Esophagus squamous epithelium (tissue), 5 donors: ENCODE measurements at places on chromosomes 4 and X. TPM values are rescaled to one million over a fixed set of nuclear protein-coding genes. Genes with fewer than 3 reads are reported as not detected.

- H3K27ac ChIP-seq, result peak overlapping the region; percentile 30
- no peaks in the 10 kb centered on the region for H3K36me3 ChIP-seq
- H3K4me1 ChIP-seq, result peaks cover 10% of the 10 kb centered on the region
- H3K4me3 ChIP-seq, result no peak overlapping the region
- DNase-seq, result no peak
Measured at GRCh38 chr4:137694138-137694537, 161.8 kb upstream of the PCDH18 start.

The LAP3 gene
- total RNA-seq, result 30.2 TPM

The SLC25A43 gene
- 26.1 TPM for total RNA-seq

- H3K36me3 ChIP-seq, result no peaks in the 10 kb centered on the region
- DNase-seq, result no peak
- H3K27ac ChIP-seq, result no peak overlapping the region
- no peaks in the 10 kb centered on the region for H3K27me3 ChIP-seq
- no peak overlapping the region for H3K4me3 ChIP-seq
Measured at GRCh38 chr4:142697320-142697719, 148.8 kb downstream of the INPP4B start.

- H3K36me3 ChIP-seq, result no peaks in the 10 kb centered on the region
- no peaks in the 10 kb centered on the region for H3K4me1 ChIP-seq
- no peak overlapping the region for H3K27ac ChIP-seq
- H3K27me3 ChIP-seq, result no peaks in the 10 kb centered on the region
- H3K4me3 ChIP-seq, result no peak overlapping the region
Measured at GRCh38 chrX:69197690-69198089, 32.4 kb upstream of the PJA1 start.

- DNase-seq, result no peak
- H3K27me3 ChIP-seq, result no peaks in the 10 kb centered on the region
- peak overlapping the region; percentile 80 for H3K27ac ChIP-seq
- H3K36me3 ChIP-seq, result no peaks in the 10 kb centered on the region
- peaks cover 46% of the 10 kb centered on the region for H3K4me1 ChIP-seq
Measured at GRCh38 chr4:1172971-1173757, 781 bp upstream of the SPON2 start.

The STOX2 gene
- total RNA-seq, result 23.0 TPM

GRCh38 chr4:80173401-80173800 lies 23.9 kb upstream of the PRDM8 start:
- no peak for DNase-seq
- H3K36me3 ChIP-seq, result no peaks in the 10 kb centered on the region
- no peak overlapping the region for H3K4me3 ChIP-seq
- no peak overlapping the region for H3K27ac ChIP-seq
- H3K27me3 ChIP-seq, result no peaks in the 10 kb centered on the region

GRCh38 chrX:22300130-22300529 lies 27.4 kb downstream of the CBLL2 start:
- H3K27me3 ChIP-seq, result no peaks in the 10 kb centered on the region
- no peak for DNase-seq
- no peak overlapping the region for H3K4me3 ChIP-seq
- no peak overlapping the region for H3K27ac ChIP-seq
- no peaks in the 10 kb centered on the region for H3K4me1 ChIP-seq

DNA sequence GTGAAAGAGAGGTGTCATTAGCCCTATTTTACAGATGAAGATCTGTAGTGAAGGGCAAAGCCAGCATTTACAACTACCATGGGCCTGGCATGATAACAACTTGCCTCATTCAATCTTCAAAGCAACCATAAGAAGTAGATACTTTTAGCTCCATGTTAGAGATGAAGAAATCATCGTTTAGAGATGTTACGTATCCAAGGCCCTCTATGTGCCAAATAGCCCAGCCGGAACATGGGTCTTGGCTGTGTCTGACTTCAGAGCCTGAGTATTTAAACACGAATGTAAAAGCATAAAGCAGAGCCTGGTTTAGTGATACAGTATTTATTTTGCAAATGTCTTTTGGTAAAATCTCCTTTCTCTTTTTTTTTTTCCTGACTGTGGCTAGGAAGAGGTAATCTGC lies 197.1 kb downstream of the RASL11B start:
- no peaks in the 10 kb centered on the region for H3K4me1 ChIP-seq
- H3K4me3 ChIP-seq, result no peak overlapping the region
- no peak for DNase-seq
- H3K27ac ChIP-seq, result no peak overlapping the region
- H3K36me3 ChIP-seq, result no peaks in the 10 kb centered on the region
- no peaks in the 10 kb centered on the region for H3K27me3 ChIP-seq

The LNX1 gene
- 23.4 TPM for total RNA-seq

DNA sequence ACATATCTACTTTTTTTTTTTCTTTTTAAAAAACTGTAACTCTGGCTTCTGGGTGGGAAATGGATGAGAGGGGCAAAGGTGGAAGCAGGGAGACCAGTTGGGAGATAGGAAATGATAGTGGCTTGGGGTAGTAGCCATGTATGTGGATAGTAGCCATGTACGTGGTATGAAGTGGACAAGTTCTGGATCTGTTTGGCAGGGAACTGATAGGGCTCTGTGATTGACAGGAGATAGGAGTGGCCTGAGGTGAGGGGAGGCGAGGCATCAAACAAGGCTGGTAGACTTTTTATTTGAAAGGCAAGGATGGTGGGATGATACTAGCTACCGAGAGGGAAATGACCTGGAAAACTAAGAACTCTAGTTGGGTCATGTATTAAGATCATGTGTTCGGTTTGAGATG lies 117.8 kb downstream of the AFF1 start:
- H3K4me3 ChIP-seq, result no peak overlapping the region
- H3K4me1 ChIP-seq, result peaks cover 40% of the 10 kb centered on the region

- no peak overlapping the region for H3K27ac ChIP-seq
- DNase-seq, result no peak
- no peaks in the 10 kb centered on the region for H3K27me3 ChIP-seq
- H3K36me3 ChIP-seq, result no peaks in the 10 kb centered on the region
- no peak overlapping the region for H3K4me3 ChIP-seq
- no peaks in the 10 kb centered on the region for H3K4me1 ChIP-seq
Measured at GRCh38 chr4:168183717-168184571, 91.6 kb downstream of the ANXA10 start.

DNA sequence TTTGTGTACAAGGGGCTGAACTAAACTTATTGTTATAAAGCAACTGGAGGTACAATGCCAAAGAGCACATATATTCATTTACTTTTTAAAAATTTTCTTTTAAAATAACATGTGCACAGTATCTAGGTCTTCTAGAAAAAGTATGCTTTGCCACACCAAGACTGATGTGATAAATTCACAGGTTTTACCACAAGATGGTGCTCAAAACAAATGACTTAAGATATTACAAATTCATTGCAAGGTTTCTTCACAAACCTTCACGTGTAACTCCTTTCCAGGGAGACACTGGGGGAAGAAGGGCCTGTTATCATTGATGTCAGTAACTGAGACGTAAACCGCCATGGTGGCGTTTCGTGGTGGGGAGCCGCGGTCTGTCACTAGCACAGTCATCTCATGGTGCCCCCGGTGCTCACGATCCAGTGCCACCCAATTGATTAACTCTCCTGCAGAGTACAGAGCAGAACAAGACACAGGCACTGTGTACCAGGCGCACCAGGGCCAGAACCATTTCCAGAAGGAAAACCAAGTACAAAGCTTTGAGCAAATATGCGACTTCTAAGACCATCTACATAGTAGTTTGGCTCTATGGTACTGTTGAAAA lies 162.2 kb downstream of the DCHS2 start:
- H3K4me3 ChIP-seq, result no peak overlapping the region
- peaks cover 10% of the 10 kb centered on the region for H3K4me1 ChIP-seq
- peaks cover 4% of the 10 kb centered on the region for H3K27me3 ChIP-seq
- H3K27ac ChIP-seq, result no peak overlapping the region

The GABRE gene
- total RNA-seq, result 39.2 TPM

DNA sequence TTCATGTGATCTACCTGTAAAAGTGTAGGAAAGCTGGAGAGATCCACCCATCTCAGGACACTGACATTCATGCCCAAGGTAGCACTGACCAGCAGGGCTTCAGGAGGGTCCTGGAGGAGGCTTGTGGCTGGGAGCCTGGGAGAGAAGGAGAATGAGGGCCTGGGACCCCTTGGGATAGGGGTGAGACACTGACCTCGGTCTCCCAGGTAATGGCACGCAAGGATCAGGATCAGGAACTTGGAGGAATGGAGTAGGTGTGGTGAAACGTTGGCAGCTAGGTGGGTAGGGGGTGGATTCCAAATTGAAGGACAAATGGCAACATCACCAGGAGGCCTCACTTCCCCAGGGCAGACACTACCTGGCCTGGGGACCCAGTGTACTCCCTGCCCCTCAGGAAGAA lies 12.4 kb upstream of the RGS12 start:
- peaks cover 7% of the 10 kb centered on the region for H3K4me1 ChIP-seq
- no peaks in the 10 kb centered on the region for H3K36me3 ChIP-seq
- no peak for DNase-seq
- no peak overlapping the region for H3K27ac ChIP-seq
- H3K27me3 ChIP-seq, result no peaks in the 10 kb centered on the region

GRCh38 chr4:101527188-101527587 lies 179.9 kb upstream of the PPP3CA start:
- DNase-seq, result no peak
- H3K27me3 ChIP-seq, result no peaks in the 10 kb centered on the region
- no peak overlapping the region for H3K4me3 ChIP-seq
- no peak overlapping the region for H3K27ac ChIP-seq
- H3K4me1 ChIP-seq, result no peaks in the 10 kb centered on the region

- peaks cover 5% of the 10 kb centered on the region for H3K4me1 ChIP-seq
- H3K4me3 ChIP-seq, result no peak overlapping the region
- H3K27ac ChIP-seq, result no peak overlapping the region
- DNase-seq, result no peak
- no peaks in the 10 kb centered on the region for H3K27me3 ChIP-seq
Measured at GRCh38 chr4:165294907-165295306, 32.6 kb upstream of the MSMO1 start.

DNA sequence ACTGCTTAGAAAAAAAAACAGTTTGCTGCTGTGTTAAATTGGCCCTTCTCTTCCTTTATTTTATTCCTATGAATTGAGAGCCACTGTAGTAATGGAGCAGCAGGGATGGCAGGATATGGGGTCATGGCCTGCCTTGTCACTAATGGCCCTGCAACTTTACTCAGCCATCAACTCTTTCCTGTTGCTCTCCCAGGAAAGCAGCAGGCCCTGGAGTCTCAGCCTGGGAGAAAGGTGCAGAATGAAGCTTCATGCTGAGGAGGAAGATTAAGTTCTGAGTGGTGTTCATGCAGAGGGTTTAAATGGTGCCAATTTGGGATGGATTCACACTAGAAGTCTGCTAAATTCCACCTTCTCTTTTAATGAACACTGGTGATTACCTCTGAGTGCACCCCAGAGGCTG lies 285.6 kb downstream of the GPAT3 start:
- no peak for DNase-seq
- H3K4me3 ChIP-seq, result no peak overlapping the region
- H3K27me3 ChIP-seq, result no peaks in the 10 kb centered on the region

The EXOC1L gene
- total RNA-seq, result not detected

DNA sequence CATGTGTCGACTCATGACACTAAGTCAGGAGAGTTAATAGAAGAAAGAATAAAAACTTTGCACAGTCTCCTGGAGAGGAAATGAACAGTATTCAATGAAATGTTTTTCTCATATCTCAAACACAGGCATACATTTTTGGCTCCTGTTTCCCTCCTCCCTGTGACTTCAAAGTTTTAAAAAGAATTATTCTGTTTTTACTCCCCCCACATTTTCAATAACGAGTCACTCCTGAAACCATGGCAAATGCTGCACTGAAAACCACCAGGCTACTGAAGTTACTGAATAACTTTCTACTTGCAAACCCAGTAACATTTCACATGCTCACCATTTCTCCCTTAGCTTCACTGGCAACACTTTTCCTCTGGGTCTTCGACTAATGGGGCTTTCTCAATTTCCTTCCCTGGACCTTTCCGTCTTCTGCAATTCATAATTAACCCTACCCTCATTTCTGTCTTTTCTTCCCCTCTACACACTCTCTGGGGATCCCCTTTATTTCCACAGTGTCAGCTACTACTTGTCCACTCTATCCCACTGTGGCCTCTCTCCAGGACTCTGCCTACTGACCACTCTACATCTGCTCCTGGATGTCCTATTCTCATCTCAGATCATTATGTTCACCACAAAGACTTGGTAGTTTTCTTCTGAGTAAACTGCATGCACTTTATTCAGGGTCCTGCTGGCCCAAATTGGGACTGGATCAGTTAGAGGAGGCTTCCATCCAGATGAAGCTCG lies 225.8 kb upstream of the ETNPPL start:
- H3K27ac ChIP-seq, result no peak overlapping the region
- H3K36me3 ChIP-seq, result no peaks in the 10 kb centered on the region
- H3K4me1 ChIP-seq, result no peaks in the 10 kb centered on the region
- no peak overlapping the region for H3K4me3 ChIP-seq
- DNase-seq, result no peak

The CTAG1A gene
- not detected for total RNA-seq

The SORCS2 gene
- 2.5 TPM for total RNA-seq

The NXF2B gene
- not detected for total RNA-seq

GRCh38 chr4:17667653-17668201 lies 53.3 kb downstream of the MED28 start:
- H3K36me3 ChIP-seq, result no peaks in the 10 kb centered on the region
- DNase-seq, result no peak
- no peak overlapping the region for H3K27ac ChIP-seq
- H3K4me3 ChIP-seq, result no peak overlapping the region
- no peaks in the 10 kb centered on the region for H3K4me1 ChIP-seq

GRCh38 chrX:103800318-103800717 lies 23.7 kb downstream of the PLP1 start:
- no peak for DNase-seq
- H3K27me3 ChIP-seq, result no peaks in the 10 kb centered on the region
- no peak overlapping the region for H3K27ac ChIP-seq
- H3K4me1 ChIP-seq, result no peaks in the 10 kb centered on the region
- H3K36me3 ChIP-seq, result no peaks in the 10 kb centered on the region

The MAGED4 gene
- total RNA-seq, result 0.23 TPM

DNA sequence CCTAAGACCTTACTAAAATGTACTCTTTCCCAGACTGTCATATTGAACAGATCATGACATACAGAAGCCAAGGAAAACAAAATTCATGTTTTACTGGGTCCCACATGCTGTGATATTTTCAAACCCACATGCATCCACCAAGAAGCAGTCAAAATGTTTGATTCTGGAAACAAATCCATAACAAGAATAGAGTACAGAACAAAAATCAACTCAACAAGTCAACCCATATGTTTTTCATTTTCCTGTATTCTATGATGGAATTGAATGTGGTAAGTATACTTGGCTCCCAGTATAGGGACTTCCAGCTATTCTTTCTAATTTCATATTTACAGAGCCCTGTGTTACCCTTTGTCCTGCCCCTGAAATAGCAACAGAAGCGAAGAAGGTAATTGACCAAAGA lies 106.8 kb downstream of the COL25A1 start:
- H3K4me1 ChIP-seq, result no peaks in the 10 kb centered on the region
- no peaks in the 10 kb centered on the region for H3K36me3 ChIP-seq
- no peak for DNase-seq
- H3K27me3 ChIP-seq, result no peaks in the 10 kb centered on the region
- no peak overlapping the region for H3K4me3 ChIP-seq
- H3K27ac ChIP-seq, result no peak overlapping the region

- peaks cover 8% of the 10 kb centered on the region for H3K4me1 ChIP-seq
- H3K4me3 ChIP-seq, result peak overlapping the region; percentile 89
- peak overlapping the region; percentile 97 for H3K27ac ChIP-seq
- DNase-seq, result no peak
- no peaks in the 10 kb centered on the region for H3K27me3 ChIP-seq
- no peaks in the 10 kb centered on the region for H3K36me3 ChIP-seq
Measured at GRCh38 chr4:48340276-48340964, 909 bp upstream of the SLAIN2 start.
